D721Med (cell line): ENCODE measurements at places on chromosomes 6 and 20.

DNA sequence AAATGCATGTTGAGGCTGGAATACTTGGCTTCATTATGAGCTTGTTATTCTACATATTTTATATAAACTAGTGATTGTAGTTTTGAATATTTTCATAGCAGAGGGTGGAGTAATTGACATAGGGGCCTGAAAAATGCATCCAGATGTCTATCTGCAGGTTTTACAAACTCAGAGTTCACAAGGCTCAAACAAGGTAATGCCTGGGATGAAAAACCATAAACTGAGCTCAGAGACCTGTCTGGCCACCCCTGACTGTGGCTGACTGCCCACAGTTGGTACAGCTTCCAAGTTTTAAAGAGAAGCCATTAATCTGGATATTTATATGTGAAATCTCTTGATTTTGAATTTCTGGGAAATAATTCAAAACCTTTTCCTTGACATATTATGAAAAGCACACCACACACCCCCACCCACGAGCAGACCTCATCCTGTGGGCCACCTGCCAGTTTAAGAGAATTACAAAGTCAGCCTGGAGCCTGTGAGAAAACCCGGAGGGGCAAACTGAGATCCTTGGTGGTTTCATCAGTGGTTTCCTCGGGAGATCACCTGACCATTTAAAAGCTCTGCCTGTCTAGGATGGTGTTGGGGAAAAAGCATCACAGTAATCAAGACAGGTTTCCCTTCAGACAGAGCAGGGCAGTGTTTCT lies 230.1 kb downstream of the SAMD5 start:
- no peak for DNase-seq

- no peak for DNase-seq
Measured at GRCh38 chr20:64042054-64042781, 6.2 kb downstream of the C20orf204 start.

DNA sequence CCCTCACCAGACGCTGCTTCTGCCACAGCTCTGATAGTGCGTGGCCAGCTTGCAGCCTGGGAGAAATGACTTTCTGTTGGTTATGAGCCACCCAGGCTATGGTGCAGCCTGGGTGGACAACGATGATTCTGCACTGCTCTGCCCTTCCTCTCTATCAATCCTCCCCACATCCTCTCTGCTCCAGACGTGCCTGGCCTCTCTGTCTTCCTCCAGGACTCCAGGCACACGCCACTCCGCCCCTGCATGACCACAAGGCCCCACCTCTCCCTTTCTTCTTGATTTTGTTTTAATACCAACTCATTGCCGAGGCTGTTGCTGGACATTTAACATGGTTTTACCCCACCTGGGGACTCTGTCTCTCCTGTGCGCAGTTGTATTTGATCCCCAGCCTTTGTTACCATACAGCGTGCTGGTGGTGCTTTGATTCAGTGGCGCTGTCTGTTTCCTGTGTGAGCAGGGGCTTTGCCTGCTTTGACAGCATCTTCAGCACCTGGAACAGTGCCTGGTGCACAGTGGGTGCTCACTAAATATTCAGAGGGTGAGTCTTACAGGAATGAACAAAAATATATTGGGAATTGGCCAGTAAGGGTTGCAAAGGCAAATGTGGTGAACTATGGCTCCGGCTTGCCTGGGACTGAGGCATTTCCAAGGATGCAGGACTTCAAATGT lies 280.9 kb downstream of the CDH26 start:
- DNase-seq: no peak

DNA sequence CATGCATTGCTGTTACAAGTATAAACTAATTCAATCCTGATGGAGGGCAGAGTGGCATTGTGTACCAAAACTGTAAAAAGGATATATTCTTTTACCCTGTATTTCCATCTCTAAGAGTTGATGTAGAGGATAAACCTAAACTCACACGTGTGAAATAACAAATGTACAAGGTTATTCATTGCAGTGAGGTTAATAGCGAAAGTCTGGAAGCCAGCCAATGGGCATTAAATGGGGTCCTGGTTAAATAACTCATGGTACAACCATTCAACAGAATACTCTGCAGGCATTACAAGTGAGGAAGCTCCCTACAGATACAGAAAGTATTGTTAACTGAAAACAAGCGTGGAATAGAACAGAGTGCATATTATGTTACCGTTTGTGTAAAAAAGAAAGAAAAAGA lies 56.9 kb downstream of the BCAS1 start:
- DNase-seq: no peak

GRCh38 chr6:90368601-90369000 lies 72.0 kb upstream of the BACH2 start:
- no peak for DNase-seq

DNA sequence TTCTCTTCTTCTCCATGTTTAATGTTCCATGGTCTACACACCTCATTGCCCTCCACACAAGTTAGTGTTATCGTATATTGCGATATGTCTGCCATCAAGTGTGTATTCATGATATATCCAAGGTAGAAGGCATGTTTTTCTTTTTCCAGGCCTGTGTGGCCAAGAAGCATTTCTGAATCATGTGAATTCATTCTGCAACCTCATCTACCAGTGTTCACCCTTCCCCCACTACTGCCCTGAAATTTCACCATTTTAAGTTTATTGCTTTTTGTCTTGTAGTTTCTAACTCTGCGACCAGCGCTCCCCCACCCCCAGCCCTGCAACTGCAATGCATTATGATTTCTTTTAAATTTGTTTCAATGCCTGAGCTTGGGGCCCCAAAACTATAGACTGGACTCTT lies 618.0 kb upstream of the FLRT3 start:
- DNase-seq: no peak

- no peak for DNase-seq
Measured at GRCh38 chr6:139114746-139115145, 20.1 kb upstream of the HECA start.

DNA sequence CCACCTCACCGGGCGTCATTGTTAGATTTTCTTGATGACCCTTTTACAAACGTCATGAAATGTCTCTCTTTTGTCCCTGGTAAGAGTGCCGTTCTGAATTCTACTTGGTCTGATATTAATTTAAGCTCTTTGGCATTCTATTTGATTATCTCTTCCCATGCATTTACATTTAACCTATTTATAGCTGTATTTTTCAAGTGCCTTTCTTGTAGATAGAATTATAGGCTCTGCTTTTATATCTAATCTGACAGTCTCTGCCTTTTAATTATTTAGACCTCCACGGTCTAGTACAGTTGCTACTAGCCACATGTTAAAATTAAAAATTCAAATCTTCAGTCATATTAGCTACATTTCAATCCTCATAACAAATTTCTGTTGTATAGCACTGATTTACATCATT lies 12.6 kb downstream of the RAB22A start:
- no peak for DNase-seq

DNA sequence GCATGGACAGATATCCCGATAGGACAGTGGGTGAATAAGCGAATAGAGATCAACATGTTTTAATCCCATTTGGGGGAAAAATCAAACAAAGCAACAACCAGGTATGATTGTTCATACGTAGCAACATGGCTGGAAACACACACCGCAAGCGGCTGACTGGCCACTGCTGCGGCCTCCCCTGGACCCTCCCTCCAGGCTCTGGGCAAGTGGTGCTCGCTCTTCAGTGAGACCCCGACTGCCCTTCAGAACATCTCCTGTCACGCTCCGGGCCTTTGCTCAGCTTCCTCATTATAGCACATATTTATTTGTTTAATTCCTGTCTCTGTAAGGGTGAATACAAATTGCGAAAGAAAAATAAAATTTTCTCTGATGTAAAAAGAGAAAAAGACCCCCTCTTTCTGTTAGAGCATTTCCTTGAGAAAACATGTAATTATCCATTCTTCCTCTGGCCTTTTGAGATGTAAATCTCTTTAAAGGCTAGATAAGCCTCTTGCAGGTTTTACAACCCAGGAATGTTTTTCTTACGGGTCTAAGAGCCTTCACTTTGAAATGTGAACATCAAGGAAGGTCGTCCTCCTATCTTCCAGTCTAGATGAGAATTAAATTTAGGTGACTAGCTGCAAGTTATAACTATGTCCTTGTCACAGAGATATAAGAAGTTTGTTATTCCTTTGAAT lies 11.0 kb upstream of the FAM210B start:
- no peak for DNase-seq

GRCh38 chr20:19966840-19967239 lies 50.3 kb upstream of the NAA20 start:
- DNase-seq: no peak

DNA sequence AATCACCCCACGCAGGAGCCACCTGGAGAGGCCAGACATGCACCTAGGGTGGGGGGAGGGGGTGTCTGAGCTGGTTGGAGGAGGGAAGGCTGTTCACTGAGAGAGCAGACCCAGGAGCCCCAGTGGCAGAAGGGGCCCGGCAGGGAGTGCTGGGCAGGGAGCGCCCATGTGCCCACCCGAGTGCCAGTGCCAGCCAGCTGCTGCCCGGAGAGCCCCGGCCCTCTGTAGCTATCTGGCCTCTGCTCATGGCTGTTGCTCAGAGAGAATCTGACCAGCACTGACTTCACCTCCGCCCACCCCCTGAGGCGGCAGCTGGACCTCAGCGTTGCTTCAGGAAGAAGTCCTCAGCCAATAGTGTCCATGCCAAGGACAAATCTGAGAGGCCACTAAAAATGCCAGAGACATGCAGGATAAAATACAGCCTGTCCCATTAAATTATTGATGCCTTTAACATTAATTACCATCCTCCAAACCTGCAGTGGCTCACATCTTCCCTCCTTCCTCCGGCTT lies 22.8 kb downstream of the SLC17A9 start:
- no peak for DNase-seq

DNA sequence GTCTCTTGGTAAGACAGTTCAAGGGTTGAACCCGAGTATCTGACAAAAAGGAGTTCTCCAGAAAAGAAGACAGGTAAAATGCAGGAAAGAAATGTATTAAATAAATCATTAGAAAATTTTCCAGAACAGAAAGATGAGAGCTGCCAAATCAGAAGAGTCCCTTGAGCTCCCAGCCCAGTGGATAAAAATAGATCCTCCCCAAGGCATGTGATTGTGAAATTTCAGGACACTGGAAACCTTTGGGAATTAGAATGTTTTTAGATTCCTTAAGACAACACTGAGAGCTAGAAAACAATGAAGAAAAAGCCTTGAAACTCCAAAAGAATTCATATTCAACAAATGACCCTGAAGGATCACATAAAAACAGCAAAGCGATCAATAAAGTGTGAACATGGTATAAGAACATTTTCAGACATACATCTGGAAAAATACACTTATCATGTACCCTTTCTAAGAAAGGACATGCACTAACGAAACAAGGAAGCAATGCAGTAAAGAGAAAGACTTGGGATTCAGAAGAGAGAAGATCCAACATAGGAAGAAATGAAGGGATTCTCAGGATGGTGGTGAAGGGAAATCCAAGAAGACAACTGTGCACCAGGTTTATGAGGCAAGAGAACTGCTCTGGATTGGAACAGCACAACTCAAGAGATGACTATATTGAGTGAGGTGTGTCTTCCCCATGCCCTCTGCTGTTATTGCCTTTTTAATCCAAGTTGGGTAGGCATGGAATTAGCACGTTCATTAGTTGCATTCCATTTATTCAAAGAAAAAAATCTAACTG lies 390.4 kb downstream of the SYNE1 start:
- no peak for DNase-seq

DNA sequence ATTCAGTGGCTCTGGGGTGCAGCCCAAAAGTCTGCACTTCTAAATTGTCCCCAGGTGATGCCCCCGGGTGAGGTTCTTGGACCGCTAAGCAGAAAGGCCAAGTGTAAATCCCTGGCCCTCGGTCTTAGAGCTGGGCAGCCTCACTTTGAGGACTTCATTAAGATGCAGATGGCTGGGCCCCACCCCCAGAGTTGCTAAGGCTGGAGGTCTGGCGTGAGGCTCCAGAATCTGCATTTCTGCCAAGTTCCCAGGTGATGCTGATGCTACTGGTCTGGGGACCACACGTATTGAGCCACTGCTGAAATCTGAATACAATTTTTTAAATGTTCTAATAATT lies 735 bp upstream of the SLC23A2 start:
- DNase-seq: no peak

GRCh38 chr6:161679980-161680538 lies 406.2 kb upstream of the AGPAT4 start:
- DNase-seq: no peak

DNA sequence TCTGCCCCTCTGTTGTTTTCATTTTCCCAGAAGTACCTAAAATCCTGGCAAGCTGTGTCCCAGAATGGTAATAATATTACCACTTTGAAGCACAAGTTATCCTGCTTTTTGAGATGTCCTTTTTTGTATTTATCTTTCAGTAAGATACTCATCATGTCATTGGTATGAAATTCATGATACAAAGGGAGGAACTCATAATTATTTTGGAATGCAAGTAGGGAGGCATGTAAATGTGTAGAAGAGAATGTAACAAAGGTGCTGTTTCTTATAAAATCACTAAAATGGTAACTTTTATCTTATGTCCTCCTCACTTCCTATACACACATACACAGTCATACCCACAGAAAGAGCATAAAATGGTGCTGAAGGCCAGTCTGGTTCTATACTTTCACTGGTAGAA lies 109.9 kb downstream of the CD2AP start:
- DNase-seq: no peak

DNA sequence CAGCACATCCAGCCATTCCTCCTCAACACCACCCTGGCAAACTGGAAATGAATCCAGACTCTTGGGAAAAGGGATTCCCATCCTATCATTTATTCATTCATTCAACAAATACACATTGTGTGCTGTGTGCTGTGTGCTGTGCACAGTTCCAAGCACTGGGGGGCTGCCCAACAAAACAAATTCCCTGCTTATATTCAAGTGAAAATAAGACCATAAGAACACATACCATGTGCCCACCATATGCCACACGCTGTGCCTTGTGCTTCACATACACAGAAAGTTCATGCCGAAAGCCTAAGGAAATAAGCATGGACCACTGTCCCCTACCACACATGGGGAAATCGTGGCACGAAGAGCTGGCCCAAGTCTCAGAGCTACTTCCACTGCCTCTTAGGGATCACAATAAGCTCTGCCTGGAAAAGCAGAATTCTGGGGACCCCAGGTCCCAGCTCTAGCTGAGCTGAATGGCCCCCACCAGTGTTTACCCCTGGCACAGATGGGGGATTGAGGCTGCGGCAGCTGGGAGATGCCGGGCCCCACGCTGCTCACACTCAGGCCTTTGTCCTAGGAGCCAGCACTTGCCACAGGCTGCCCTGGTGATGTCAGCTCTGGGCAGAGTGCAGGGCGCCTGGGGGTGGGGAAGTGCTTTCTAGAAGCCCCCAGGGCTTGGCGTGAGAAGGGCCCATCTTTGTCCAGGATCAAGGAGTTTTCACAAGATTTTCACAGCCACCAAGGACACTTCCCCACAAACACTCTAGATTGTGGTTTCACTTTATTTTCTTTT lies 99.6 kb downstream of the PREX1 start:
- no peak for DNase-seq

- no peak for DNase-seq
Measured at GRCh38 chr6:34390531-34391472, 1.7 kb downstream of the NUDT3 start.

DNA sequence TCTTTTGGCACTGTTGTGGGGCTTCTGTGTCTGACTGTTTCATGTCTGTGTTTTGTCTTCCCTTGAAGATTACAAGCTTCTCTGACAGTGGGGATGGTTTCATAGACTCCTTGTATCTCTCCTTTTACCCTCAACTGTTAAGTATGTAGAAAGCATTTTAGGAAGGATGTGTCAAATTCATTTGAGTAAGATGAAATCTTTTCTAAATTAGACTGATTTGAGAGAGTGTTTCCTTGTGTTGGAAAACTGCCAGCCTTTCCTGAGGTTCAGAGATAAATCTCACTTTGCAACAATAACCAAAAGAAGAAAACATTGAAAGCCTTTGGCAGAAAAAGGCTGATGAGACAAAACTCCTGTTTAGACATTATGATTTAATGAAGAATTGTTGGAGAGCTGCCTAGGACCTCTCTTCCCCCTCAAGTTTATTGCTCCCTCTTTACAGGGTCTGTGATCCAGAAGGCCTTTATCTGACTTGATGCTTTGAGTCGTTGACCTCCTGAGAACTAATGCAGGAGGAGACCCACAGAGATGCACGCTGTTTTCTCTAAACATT lies 68.3 kb downstream of the ANKS1A start:
- DNase-seq: no peak
